Renal pelvis (tissue), 12 donors: ENCODE measurements at places on chromosomes 12 and 14.

DNA sequence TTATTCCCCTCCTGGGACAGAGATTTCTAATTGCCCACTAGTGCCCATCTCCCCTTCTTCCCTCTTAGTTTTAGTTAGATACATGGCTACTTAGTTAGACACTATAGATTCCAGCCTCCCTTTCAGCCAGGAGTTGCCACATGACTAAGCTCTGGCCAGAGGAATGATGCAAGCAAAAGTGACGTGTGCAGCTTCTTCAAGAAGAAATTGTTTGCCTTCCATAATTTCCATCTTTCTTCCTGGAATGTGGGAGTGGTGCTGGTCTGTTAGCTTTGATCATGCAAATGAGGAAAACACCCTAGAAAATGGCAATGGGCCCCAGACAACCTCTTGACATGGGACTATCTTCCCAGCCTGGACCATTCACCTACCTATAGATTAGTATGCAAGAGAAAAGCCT is 21.4 kb downstream of the CCDC177 start:
- no peak for DNase-seq

DNA sequence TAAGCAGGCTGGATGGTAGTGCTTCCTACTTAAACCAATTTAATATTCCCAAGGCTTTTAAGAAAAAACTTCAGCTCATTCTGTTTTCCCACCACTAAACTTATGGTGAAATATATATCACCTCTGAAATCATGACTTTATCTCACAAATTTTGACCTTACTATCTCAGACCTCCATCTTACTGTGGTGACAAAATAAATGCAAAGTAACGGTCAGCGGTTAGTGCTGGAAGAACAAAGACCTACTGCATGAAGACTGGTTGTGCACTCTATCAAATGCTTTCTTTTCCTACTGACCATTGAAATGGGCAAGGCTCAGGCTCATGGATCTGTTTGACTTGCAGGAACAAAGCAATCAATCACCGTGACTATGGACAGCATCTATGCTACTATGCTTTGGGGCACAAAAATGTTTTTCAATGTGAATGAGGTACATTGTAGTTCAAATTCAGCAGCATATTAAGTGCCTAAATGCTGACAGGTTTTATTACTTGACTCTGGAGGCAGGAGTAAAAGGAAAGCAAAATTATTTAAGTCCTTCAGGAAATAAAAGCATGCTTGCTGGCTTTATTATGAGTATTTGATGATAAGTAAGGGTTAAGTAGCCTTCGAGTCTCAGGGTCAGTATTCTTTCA is 43.1 kb upstream of the GTF2A1 start:
- DNase-seq = no peak

GRCh38 chr14:28690029-28690692 is 76.4 kb upstream of the FOXG1 start:
- DNase-seq = no peak

DNA sequence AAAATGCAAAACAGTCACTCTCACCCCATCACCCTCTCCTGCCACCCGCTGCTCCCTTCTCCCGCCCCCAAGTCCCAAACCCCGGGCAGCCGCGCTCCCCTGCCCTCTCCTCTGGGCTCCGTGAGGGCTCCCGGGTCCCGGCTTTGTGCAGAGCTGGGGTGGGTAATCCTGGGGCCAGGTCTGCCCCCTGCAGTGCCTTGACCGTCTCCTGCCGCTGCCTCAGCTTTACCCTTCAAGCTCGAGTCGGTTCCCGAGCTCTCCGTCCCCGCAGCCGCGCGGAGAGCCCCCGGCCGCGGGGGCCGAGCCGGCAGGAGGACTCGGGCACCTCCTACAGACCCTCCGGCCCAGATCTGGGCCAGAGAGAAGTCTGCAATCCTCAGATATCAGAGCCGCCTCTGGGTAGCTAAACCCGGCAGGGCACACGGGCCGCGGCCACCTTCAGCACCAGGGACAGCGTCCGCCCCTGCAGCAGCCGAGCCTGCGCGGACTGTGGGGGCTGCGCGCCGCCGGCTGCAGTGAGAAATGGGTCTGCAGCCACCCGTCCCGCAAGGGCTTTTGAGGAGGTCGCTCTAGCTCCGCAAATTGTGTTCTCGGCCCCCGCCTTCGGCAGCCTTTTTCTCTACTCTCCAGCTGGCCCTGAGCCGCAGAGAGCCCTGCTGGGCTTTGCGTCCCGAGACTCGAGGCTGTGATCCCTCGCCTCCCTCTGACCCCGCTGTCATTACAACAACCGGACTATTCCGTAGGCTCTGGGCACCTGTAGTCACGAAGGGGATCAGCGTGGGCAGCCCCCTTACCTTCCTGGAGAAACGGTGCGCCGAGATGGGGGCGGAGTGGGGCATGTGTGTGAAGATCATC is 1.2 kb downstream of the PRMT8 start:
- DNase-seq = peak; percentile 87

GRCh38 chr12:130063866-130064265 is 98.4 kb upstream of the FZD10 start:
- no peak for DNase-seq

DNA sequence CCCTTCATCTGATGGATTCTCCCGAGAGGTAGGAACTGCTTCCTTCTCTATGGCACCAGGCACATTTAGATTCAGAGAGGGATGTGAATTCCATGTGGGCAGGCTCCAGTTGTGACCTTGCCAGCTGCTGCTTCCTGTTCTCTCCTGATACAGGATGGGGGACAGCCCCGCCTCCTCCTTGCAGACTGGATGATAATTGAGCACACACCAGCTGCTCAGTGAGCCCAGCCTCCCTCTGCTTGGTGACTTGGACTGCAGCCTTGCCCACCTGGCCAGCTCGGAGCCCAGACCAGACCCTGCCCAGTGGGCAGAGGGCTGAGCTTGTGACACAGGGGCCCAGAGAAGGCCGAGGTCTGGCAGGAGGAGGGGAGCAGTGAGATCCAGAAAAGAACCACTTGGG is 90.2 kb downstream of the CALM1 start:
- no peak for DNase-seq

DNA sequence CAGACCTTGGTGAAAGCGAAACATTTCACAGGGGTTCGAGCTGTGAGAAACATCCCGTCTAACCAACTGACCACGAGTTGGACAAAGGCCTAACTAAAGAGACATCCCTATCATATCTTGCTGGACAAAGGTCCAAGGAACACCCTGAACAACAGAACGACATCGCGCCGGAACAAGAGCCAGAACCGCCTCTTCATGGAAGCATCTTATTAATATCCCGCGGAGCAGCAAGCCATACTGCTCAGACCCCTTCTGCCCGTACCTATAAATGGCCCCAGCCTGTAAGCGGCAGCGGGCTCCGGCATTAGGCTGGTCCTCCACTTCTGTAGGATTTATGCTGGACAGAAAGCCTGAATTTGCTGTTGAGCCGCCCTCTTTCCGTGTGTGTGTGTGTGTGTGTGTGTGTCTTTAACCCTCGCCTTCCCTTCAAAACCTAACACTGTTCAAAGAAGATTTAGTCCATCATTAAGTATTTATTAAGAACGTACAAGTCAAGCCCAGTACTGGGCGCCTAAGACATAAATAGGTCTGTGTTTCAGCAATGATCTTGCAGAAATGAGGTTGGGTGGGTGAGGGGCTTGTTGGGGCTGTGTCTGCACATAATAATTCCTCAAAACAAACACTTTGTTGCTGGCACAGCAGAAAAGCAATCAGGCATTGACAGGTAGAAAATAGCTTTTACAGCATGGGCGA is 1.9 kb downstream of the SLC6A15 start:
- peak; percentile 14 for DNase-seq
